Ovary (tissue), 10 donors: ENCODE measurements at places on chromosomes 6 and 20. TPM values are rescaled to one million over a fixed set of nuclear protein-coding genes. Genes with fewer than 3 reads are reported as not detected.
A peak's percentile ranks its signal among the peaks of the same experiment; 100 is the strongest.

The SLC16A10 gene
- total RNA-seq, result 4.0 TPM

The AIF1 gene
- total RNA-seq, result 8.0 TPM

DNA sequence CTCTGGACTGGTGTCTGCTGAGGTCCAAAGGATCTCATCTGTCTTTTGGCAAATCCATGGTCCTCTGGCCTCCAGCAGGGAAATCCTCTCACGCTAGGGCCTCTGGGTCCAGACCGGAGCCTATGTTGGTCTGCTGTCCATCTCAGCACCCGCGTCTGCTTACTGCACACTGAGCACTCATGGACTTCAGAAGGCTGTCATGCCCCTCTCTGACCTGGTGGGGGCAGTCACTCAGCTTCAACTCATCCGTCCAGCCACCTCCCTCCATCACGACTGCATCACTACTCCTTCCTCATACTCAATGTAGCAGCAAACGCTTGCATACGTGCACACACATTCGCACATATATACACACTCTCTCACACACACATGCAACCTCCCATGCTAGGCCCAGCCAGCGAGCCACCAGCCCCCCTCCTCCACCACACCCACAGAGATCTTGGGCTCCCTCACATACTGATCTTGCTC, 33.3 kb downstream of the GABRR2 start:
- H3K27me3 ChIP-seq, result no peaks in the 10 kb centered on the region
- H3K4me3 ChIP-seq, result no peak overlapping the region
- no peak for DNase-seq
- H3K36me3 ChIP-seq, result no peaks in the 10 kb centered on the region

- peak; percentile 36 for DNase-seq
- H3K4me1 ChIP-seq, result peaks cover 9% of the 10 kb centered on the region
- no peaks in the 10 kb centered on the region for H3K36me3 ChIP-seq
- no peak overlapping the region for H3K27ac ChIP-seq
- no peak overlapping the region for H3K4me3 ChIP-seq
- no peaks in the 10 kb centered on the region for H3K27me3 ChIP-seq
These were observed 206.6 kb upstream of the PREP start for GRCh38 chr6:105609375-105609991.

DNA sequence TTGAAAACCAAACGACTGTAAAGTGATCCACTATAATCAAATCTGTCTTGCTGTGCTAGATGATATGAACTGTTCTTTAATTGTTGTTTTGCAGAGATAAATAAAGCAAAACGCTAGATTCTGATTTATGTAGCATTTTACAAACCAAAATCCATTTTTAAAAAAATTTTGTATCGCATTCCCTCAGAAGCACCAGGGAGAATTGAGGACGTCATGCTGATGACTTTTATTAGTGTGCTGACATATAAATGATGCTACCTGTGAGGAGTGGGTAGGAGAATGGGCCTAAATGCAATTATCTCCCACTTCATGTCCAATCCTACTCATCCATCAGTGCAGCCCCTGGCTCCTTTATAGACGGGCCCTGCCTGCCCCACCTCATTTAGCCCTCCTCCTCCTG, 282.4 kb downstream of the PACRG start:
- no peak overlapping the region for H3K4me3 ChIP-seq
- H3K4me1 ChIP-seq, result no peaks in the 10 kb centered on the region
- H3K27me3 ChIP-seq, result no peaks in the 10 kb centered on the region
- no peak for DNase-seq
- H3K36me3 ChIP-seq, result no peaks in the 10 kb centered on the region
- no peak overlapping the region for H3K27ac ChIP-seq

- H3K36me3 ChIP-seq, result no peaks in the 10 kb centered on the region
- no peak within 1 kb of the TSS for H3K27ac ChIP-seq
- no peak within 1 kb of the TSS for H3K4me3 ChIP-seq
These were observed at the start of gene FGD2 for GRCh38 chr6:37005061-37005810. TSS of gene FGD2 (plus strand) at chr6:37005655. CDS start at chr6:37005818, 163 bp downstream.

The CD24 gene
- total RNA-seq, result 0.20 TPM

GRCh38 chr6:39056191-39056590, 7.6 kb downstream of the GLP1R start:
- DNase-seq, result no peak
- H3K4me1 ChIP-seq, result no peaks in the 10 kb centered on the region
- no peak overlapping the region for H3K27ac ChIP-seq
- no peaks in the 10 kb centered on the region for H3K27me3 ChIP-seq

The GHRH gene
- total RNA-seq, result not detected

GRCh38 chr6:83429857-83430610, 817 bp downstream of the ME1 start:
- no peaks in the 10 kb centered on the region for H3K4me1 ChIP-seq
- no peaks in the 10 kb centered on the region for H3K27me3 ChIP-seq
- H3K36me3 ChIP-seq, result no peaks in the 10 kb centered on the region
- peak; percentile 14 for DNase-seq
- H3K27ac ChIP-seq, result peak overlapping the region; percentile 85
